CD4-positive, CD25-positive, alpha-beta regulatory T cell (primary cell): ENCODE measurements at places on chromosomes 6 and 20. TPM values are rescaled to one million over a fixed set of nuclear protein-coding genes. Genes with fewer than 3 reads are reported as not detected.

DNA sequence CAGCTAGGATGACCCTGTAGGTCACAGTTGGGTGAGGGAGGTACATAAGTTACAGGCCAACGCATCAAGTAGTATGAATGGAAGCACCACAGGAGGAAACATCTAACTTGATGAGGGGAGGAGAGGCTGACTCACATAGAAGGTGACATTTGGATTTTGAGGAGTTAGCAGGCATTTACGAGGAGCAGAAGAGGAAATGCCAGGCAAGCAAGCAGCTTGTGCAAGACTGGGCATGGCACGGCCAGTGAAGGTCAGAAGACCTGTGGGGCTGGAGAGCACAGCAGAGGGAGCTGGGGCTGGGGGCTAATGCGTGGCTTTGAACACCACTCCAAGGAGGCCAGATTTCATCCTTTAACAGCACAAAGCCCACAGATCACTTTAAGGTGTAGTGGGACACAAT, 37.8 kb downstream of the MUC22 start:
- H3K36me3 ChIP-seq: no peaks in the 10 kb centered on the region
- no peak for DNase-seq
- H3K27me3 ChIP-seq: peaks cover 10% of the 10 kb centered on the region
- H3K4me3 ChIP-seq: no peak overlapping the region

GRCh38 chr20:49558826-49559225, 9.1 kb downstream of the PTGIS start:
- no peaks in the 10 kb centered on the region for H3K36me3 ChIP-seq
- no peaks in the 10 kb centered on the region for H3K4me1 ChIP-seq
- no peak for DNase-seq
- peaks cover 7% of the 10 kb centered on the region for H3K27me3 ChIP-seq

- H3K27ac ChIP-seq: no peak overlapping the region
- DNase-seq: no peak
- H3K27me3 ChIP-seq: no peaks in the 10 kb centered on the region
- no peaks in the 10 kb centered on the region for H3K36me3 ChIP-seq
- H3K4me1 ChIP-seq: peaks cover 4% of the 10 kb centered on the region
- no peak overlapping the region for H3K4me3 ChIP-seq
Measured at GRCh38 chr6:53162606-53163005, 14.0 kb upstream of the GCM1 start.

DNA sequence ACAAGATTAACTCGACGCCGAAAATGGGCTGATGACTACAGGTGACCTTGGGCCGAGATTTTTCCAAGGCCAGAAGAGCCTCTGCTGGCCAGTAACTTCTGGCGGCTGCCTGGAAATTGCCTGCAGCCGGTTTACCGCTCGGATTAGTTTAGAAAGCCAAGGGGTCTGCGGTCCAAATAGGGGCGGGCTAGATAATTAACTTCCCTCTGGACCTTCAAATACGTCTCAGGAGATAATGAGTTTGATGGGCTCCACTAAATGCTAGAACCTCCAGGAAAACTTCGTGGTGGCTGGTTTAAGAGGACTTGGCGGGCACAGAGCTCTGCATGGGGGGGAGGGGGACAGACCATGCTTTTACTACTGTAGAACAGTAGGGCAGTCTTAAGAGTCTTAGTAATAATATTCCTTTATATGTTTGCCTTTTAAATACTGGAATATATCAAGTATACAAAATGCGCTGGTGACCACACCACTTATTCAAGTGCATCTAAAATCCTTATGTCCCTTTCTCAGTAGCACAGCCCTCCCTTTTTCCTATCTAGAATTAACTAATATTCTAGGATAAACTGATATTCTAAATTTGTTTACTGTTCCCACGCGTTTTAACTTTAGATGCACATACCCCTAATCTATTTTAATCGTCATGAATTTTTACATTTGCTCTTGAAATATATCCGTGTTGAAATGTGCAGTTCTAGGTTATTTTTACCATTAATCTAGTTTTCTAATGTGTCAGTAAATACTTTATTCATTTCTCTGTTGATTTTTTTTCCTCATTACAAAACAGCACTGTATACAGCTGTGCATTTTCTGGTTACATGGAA, 107.5 kb upstream of the PRSS16 start:
- DNase-seq: no peak
- H3K27me3 ChIP-seq: no peaks in the 10 kb centered on the region

SRSF6 gene
- polyA plus RNA-seq: 44.0 TPM

KIFC1 gene
- 1.3 TPM for polyA plus RNA-seq

SLC35F1 gene
- polyA plus RNA-seq: not detected

SLC12A5 gene
- polyA plus RNA-seq: not detected

BMP2 gene
- not detected for polyA plus RNA-seq

UNC93A gene
- not detected for polyA plus RNA-seq

BACH2 gene
- 4.2 TPM for polyA plus RNA-seq

CCR6 gene
- polyA plus RNA-seq: 97.3 TPM
